Fibroblast of lung (primary cell): ENCODE measurements at places on chromosomes 4 and X.

DNA sequence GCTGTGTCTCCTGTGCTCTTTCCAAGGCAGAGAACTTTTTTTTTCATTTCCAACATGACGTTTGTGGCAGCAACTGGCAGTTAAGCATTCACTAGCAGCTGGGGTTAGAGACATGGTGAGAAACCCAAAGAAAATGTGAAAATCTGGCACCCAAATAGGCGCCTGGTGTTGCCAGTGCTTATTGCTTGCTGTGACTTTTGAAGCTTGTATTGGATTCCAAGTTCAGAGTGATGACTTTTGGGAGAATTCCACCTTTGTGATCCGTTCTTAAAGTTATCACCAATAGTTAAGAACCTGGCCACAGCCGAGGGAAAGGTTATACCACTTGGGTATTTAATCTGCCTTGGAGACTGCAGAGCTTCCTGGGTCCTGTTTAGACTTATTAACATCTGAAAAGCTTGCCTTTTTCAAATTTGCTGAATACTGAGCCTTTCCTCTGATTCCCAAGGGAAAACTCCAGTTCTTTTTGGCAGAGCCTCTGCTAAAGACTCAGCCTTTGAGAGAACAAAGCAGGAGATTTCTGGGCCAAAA lies 101.0 kb downstream of the OPHN1 start:
- peak; percentile 35 for DNase-seq

DNA sequence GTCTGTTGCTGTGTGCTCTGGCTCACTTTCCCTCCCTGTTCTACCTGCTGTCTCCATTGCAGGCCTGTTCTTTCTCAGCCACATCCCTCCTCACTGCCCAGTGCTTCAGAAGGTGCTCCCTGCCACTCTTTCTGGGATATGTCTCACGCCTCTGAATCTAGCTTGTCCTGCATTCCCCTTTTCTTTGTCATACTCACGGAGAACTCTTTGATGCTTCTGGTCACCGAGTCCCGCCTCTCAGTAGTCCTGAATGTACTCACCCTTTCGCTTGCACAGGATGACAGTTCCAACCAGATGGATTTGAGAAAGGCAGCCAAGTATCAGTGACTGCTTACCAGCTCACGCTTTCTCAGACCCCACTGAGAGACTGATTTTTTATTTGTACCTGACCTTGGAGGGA lies 65.2 kb upstream of the TLR2 start:
- DNase-seq = no peak

- DNase-seq = no peak
Measured at GRCh38 chr4:139658185-139658584, 7.4 kb upstream of the MGST2 start.

GRCh38 chr4:74391890-74392475 lies 27.0 kb downstream of the EREG start:
- peak; percentile 30 for DNase-seq

DNA sequence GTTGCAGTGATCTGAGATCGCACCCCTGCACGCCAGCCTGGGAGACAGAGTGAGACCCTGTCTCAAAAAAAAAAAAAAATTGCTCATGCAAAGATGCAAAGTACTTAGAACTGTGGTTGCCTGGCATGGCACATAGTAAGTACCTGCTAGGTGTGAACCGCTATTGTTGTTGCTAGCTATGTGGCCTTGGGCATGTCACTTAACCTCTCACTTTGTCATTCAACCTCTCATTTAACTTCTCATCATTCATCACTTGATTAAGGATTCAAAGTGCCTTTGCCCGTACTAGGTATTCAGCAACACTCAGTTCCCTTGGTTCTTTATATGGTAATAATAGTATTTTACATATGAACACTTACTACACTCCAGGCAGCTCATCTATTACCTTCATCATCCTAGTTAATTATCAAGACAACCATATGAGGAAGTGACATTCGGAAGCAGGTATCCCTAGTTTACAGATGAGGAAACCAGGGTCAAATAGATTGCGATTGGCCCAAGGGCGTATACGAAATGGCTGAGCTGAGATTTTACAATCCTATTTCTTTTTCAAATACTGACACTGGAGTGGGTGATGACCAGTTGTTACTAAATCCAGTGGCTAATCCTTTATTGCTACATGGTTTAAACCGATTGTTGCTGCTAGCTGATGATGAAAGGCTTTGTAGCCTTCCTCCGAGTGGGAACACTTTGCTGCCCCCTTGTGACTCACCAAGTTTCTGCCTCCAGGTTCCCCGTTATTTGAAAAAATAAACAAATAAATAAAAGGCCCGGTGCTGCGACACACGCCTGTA lies 28.8 kb upstream of the SOWAHD start:
- peak; percentile 29 for DNase-seq

DNA sequence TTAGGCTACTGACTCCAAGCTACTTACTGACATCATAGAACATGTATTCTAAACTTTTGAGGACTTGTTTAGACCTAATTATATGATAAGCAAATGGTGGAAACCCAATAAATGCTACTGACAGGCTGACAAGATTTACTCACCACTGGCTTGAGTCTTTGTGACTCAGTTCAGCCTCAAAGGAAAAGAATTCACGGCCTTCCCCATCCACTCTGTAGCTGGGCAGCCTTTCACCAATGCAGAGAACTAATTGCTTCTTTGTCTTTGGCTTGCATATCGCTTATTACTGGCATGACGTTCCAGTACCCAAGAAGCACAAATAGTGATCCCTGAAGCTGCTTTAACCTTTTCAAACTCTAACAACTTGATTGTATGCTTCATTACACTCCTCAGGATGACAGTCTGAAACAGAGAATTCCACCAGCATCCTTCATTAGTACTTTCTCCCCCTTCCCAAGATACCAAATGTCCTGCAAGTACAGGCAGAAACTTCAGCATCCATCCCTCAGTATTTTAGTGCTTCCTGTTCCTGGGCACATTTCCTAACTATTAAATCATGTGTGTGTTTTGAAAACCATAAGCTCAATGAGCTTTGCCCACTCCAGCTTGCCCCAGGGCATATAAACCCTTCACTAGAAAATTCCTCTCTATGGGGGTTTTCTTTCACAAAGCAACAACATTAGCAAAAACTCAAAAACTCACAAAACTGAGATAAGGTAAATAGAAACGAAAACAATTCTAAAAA lies 298.1 kb upstream of the SLC7A11 start:
- DNase-seq = no peak

GRCh38 chr4:8703401-8703696 lies 110.8 kb downstream of the CPZ start:
- no peak for DNase-seq

- peak; percentile 26 for DNase-seq
Measured at GRCh38 chr4:76199664-76200211, 13.9 kb downstream of the SCARB2 start.

DNA sequence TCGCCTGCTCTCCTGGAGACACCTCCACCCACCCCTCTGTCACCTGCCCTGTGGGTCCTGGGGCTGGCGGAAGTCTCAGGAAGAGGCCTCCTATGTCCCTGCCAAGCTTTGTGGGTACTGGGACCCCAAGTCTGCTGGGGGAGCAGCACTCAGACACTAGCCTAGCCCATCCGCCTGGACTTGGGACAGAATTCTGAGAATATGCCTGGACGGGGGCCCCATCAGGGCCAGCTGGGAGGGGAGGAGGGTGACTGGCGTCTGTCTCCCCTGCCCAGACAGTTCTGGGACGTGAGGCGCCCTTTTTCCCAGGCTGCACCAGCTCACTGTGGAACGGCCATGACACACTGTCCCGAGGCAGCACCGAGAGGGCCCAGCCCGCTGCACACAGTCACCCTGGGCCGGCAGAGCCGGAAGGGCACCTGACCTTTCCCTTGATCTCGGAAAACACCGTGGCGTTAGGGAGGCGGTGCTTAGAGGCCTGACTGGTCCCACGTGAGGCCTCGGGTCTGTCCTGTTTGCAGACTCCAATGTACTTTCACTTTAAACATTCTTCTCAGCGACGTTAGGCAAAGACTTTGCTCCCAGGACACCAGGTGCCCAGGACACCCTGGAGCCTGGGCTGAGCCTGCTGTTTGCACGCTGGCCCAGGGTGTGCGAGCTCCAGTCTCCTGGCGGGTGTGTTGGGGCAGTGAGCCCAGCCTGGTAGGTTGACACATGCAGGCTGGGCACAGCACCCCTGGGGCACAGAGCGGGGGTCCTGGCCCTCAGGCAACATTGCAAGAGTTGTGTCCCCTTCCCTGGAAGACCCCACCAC lies 700 bp downstream of the SLC26A1 start:
- DNase-seq = no peak

- no peak for DNase-seq
Measured at GRCh38 chr4:90001023-90001422, 106.4 kb downstream of the MMRN1 start.

- no peak for DNase-seq
Measured at GRCh38 chrX:3340016-3340415, 6.4 kb downstream of the MXRA5 start.

GRCh38 chr4:148029781-148030180 lies 297.9 kb downstream of the ARHGAP10 start:
- no peak for DNase-seq

DNA sequence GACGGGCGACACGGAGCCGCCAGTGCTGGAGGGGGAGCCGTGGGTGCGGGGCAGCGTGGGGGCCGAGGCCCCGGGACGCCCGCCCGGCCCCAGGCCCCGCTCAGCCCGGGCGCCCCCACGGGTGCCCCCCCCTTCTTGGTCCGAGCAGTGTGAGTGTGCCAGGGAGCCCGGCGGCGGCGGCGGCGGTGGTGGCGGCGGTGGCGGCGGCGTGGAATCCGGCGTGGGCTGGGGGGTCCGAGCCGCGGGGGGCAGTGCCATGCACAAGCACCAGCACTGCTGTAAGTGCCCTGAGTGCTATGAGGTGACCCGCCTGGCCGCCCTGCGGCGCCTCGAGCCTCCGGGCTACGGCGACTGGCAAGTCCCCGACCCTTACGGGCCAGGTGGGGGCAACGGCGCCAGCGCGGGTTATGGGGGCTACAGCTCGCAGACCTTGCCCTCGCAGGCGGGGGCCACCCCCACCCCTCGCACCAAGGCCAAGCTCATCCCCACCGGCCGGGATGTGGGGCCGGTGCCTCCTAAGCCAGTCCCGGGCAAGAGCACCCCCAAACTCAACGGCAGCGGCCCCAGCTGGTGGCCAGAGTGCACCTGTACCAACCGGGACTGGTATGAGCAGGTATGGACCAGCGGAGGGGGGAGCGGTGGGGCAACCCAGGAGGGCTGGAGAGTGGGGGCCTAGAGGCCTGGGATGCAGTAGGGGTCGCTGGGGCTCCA lies 466 bp downstream of the DLG3 start:
- no peak for DNase-seq

- no peak for DNase-seq
Measured at GRCh38 chrX:155995321-155995875, 2.1 kb upstream of the IL9R start.

DNA sequence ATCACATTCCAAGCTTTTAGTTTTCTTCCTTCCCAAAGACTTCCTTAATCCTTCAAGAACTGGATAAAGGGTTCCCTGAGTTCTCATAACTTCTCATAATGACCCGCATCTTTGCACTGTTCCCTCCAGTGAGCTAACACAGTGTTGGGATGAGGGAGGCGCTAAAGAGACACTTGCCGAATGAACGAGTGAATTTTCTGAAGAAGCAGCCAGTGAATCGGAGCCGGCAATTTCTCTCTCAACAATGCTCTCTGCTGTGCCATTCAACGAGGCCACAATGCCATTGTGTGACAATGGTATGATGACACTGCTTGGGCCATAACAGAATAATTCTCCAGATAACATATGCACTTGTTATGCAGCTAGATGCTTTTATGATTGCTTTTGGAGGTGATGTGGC lies 51.4 kb upstream of the ZFP42 start:
- DNase-seq = no peak

DNA sequence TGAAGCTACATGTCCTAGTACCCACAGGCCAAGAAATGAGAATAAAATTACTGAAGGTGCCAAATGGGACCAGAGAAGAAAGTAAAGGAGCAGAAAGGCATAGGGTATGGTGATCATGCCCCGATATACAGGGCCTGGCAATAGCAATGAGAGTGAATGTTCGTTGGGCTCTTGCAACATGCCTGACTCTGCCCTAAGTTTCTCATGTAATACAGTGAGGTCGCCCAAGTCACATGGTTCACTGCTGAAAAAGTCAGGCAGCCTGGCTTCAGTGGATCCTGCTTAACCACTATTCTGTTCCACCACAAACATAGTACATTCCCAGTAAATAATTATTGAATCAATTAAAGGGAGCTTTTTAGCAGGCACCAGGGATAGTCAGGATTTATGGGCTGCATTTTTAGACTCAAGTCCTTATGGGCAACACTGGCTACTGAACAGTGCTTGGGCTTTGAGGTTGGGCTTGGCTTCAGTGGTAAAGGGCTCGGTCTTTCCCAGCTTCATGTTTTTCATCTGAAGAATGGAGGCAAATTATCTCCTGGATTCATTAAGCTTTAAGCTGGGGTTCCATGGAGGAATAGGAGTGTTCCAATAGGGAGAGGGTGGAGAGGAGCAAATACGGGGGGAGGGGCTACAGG lies 67.1 kb upstream of the ZNF518B start:
- no peak for DNase-seq

DNA sequence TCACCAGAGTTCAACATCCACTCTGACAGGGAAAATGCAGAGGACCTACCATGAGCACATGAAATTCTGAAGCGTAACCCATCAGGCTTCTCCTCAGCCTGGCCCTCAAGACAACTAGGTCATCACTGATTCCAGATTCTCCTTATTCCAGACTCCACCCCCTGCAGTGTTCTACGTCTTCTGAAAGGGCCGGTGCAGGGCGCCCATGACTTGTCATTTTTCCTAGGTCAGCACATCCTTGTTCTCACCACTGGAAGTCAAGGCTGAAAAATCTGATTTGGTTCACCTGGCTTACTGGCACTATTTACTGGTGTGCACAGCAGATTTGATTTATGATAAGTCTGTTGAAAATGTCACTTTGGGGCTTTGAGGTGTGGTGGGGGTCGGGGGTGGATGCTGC lies 140.9 kb upstream of the KLF3 start:
- DNase-seq = no peak

- DNase-seq = no peak
Measured at GRCh38 chr4:2084316-2084715, 25.2 kb downstream of the NAT8L start.

DNA sequence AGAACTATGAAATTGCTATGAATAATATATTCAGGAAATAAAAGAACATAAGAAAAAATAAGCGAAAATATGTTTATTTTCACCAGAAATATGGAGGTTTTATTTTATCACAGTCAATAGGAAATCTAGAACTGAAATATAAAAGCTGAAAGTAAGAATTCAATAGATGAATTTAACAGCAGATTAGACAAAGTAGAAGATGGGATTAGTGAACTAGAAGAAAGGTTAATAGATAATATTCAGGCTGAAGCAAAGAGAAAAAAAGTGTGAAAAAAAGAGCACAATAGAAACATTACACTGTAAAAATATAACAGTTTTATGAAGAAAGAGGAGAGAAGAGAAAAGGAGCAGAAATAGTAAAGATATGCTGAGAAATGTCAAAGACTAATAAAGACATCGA lies 1152.1 kb downstream of the FAT4 start:
- no peak for DNase-seq

GRCh38 chr4:35025152-35025834 lies 1219.0 kb downstream of the ARAP2 start:
- no peak for DNase-seq

- DNase-seq = no peak
Measured at GRCh38 chr4:183770906-183771305, 111.8 kb downstream of the TRAPPC11 start.

- DNase-seq = peak; percentile 41
Measured at GRCh38 chr4:123599061-123599919, 202.7 kb downstream of the SPRY1 start.

GRCh38 chrX:110043506-110043905 lies 40.6 kb downstream of the TMEM164 start:
- DNase-seq = no peak
